ENCODE measurements at places on chromosomes 3 and 15.

DNA sequence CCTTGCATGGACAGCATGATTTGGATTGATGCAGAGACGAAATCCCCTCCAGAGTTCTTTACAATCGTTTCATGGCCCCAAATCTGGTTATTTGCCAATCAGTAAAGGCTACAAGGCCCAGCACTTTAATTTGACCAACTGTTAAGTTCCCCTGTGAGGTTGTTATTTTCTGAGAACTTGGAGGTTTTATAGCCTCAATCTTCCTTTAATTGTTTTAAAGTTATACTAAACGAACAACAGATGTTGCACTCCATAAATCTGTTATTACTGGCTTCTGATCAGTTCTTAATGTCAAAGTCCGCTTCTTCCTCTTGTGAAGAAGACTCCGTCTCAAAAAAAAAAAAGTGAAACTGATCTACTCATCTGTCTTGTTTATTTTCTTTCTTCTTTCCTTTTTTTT lies 30.8 kb downstream of the LARP6 start:
- no peak for DNase-seq

GRCh38 chr3:72892081-72892775 lies 4.4 kb downstream of the GXYLT2 start:
- DNase-seq, result no peak

GRCh38 chr3:31106204-31106603 lies 211.7 kb upstream of the GADL1 start:
- DNase-seq, result no peak

GRCh38 chr3:192887047-192887446 lies 30.6 kb downstream of the MB21D2 start:
- no peak for DNase-seq

DNA sequence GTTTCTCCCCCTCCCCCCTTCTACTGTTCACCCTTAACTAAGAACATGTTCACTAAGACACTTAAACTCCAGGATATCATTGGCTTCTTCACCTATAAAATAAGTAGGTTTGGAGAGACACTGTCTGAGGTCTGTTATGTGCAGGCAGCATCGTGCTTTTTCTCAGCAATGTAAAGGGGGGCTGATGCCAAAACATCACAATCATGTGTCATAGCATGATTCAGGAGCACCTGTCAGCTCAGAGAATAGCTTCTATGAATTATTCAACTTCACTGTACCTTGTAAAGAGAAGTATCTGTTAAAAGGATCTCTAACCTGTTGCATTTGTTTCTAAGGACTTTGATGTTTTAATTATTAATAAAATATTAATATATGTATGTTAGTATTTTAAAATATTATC lies 211.4 kb upstream of the EPHA3 start:
- DNase-seq, result no peak

DNA sequence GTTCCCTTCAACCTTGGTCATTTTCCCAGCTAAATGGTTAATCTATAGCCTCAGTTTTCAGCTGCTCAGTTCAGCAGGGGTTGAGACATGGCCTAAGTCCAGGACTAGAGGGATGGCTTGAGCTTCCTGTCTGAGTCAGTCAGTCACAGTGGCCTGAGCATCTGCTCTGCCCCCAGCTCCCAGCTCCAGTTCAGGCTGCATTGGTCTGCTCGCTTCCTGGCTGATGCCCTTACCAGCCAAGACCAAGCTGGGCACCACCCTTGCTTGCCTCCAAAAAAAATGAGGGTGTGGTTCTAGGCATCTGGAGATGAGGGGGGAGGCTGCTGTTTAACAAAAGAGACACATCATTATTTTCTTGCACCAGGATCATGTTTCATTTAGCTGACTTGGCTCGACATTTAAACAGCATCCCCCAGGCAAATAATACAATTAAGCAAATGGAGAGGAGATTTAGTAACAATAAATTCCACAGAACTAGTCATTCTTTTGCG lies 70.7 kb downstream of the WNT5A start:
- no peak for DNase-seq

DNA sequence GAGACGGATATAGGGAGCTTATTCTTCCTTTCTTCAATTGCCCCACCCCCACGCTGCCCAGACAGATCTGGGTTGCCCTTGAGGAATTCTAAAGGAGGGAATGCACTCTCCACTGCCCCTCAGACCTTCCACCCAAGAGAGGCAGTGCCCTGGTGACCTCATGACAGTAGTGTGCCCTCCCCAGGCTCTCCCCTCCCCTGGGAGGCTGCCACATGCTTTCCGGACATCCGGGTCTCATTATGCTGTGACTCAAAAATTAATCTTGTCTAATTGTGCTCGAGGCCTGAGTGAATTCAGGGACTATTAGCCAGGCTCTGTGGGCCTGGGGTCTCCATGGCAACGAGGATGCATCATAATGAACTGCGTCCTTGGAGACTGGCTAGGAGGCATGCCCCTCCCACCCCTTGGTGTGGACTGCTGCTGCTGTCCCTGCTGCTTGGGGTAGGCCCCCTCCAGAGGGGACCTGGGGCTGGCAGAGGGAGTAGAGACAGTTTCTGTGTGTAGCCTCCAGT lies 20.8 kb downstream of the CORO2B start:
- no peak for DNase-seq

- peak; percentile 26 for DNase-seq
Measured at GRCh38 chr3:114221165-114221880, 16.1 kb downstream of the ZNF80 start.
